WERI-Rb-1 (cell line): ENCODE measurements at places on chromosomes 6 and 20.

DNA sequence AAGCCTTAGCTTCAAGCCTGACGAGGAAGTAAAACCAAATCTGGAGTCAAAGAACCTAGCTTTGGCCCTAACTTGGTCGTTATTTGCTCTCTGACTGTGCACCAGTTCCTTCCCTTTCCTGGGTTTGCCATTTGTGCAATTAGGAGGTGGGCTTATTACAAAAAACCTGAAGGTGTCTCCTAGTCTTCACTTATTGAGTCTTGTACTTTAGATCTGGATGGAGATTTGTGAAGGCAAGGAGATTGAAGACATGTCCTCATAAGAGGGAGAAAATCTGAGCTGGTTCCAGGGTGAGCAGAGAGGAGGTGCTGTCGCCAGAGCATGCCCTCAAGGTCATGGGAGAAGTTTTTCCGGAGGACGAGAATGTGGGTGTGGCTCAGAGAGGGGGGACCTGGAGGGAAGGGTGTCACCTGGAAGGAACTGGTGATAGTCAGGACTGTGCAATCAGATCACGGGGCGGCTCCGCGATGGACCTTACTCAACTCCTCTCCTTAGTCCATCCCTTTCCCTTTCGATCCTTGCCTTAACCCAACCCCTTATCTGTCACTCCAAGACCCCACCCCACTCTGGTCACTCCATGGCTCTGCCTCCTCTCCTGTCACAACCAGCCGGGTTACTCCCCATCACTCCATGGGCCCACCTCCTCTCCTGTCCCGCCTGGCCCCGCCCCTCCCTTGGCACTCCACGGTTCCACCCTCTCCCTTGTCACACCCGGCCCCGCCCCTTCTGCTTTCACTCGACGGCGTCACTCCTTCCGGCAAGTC lies 588 bp upstream of the ACSS2 start:
- DNase-seq: peak; percentile 93

DNA sequence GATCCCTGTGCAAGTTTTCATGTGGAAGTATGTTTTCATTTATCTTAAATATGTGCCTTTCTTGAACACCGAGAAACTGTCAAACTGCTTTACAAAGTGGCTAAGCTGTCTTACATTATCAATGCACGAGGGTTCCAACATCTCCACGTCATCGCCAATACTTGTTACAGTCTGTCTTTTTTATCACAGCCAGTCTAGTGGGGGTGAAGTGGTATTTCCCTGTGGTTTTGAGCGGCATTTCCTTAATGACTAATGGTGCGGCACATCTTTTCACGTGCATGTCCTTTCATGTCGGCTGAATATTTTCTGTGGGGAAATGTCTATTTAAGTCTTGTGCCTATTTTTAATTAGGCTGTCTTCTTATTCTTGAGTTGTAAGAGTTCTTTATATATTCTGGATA lies 280.4 kb downstream of the FOXC1 start:
- DNase-seq: no peak

GRCh38 chr6:136171231-136171630 lies 78.9 kb downstream of the MTFR2 start:
- DNase-seq: no peak

DNA sequence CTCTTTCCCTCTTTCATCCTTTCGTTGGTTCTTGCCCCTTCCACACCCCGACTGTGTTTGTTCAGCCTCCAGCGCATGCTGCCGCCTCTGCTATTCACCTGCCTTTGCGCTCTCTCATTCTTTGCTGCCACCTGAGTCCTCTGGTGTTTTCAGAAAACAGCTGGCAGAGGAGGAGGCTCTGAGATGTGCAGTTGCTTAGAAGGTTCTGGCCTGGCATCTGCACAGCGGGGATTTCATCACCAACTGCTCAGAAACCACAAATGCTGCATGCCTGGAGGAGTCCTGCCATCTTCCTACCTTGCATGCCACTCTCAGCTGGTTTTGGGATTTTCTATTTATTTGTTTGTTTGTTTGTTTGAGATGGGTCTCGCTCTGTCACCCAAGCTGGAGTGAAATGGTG lies 39.2 kb upstream of the CLDN20 start:
- DNase-seq: no peak

DNA sequence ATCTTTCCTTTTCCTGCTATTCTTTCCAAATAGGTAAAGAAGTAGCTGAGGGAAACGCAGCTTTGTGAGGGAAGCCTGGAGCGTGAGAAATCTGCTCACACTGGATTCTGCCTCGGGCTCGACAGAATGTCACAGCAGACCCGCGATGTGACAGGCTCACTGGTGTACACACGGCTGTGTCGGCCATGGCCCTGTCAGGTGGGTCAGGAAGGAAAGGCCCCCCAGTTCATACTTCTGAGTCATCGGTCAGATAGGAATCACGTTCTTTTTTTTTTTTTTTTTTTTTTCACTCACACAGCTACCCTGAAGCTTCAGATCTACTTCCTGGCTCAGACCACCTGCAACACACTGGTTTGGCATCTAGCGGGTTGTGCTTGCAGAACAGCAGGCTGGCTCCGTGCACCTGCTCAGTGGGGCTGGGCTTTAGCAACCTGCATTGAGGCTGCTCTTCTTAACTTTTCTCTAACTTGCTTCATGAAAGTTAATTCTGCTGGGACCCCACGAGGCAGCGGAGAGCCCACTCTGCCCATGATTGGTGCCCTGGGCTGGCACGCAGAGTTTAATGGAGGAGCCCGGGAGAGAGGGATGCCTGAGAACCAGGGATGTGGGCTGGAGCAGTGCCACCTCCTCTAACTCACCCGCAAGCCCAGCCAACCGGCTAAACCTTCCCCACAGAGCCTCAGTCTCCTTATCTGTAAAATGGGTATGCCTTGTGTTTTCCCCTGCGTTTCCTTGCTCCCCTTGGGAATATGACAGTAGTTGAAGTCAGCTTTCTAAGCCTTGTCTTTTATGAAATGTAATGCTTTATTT lies 61.5 kb upstream of the FNDC1 start:
- DNase-seq: no peak

- DNase-seq: no peak
Observed at GRCh38 chr6:58073263-58073662, 755.8 kb downstream of the PRIM2 start.

- no peak for DNase-seq
Observed at GRCh38 chr6:133432021-133432989, 191.1 kb downstream of the EYA4 start.

- no peak for DNase-seq
Observed at GRCh38 chr6:170206317-170206621, 84.6 kb downstream of the DLL1 start.

GRCh38 chr20:64121586-64121985 lies 14.2 kb upstream of the NPBWR2 start:
- DNase-seq: no peak

- DNase-seq: peak; percentile 66
Observed at GRCh38 chr20:44736170-44737021, 9.3 kb upstream of the KCNK15 start.

DNA sequence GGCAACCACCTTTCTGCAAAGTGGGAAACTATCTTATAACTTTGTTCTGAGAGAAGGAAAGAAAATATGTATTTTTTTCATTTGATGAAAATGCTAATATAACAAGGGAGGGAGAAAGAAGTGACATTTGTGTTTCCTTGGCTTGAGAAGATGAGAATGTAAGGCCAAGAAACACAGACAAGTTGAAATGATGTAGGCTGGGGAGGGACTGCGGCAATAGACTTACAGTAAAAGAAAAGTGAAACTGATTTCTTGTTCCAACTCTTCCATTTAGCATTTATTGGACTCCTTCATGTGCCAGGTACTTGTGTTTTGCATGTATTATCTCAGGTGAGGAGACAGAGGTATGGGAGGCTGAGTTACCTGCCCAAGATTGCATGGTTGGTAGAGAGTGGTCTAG lies 130.9 kb downstream of the CARMIL1 start:
- DNase-seq: no peak

DNA sequence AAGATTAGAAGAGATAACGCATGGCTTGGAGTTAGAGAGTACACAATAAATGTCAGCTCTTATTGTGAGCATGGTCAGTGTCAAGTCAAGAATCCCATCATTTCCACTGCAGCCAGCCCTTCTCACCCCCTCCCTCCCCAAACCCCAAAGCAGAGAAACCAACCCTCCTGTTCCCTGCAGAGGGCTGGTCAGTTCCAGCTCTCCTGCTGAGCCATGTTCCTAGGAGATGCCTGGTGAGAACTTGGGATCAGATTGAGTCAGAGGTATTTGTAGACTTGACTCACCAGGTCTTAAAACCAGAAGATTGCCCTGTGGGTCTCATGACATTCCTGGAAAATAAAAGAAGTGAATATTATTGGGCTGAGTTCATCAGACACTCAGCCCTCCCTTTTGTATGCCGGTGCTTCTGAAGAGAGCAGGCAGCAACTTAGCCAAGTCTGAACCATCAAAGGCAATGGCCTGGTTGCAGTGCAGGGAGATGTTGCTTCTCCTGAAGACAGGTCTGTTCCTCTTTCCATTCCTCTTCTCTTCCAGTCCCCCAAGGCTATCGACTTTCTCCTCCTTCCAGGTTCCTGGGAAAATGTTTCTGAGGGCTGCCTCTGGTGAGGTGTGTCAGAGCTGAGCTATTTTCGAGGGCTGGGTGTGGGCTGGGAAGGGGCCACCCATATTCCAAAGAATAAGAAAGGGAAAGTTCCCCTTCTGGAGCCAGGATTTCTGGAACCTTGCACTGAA lies 278.2 kb upstream of the SUPT3H start:
- DNase-seq: no peak

GRCh38 chr6:162817196-162817595 lies 89.4 kb downstream of the PACRG start:
- DNase-seq: no peak

DNA sequence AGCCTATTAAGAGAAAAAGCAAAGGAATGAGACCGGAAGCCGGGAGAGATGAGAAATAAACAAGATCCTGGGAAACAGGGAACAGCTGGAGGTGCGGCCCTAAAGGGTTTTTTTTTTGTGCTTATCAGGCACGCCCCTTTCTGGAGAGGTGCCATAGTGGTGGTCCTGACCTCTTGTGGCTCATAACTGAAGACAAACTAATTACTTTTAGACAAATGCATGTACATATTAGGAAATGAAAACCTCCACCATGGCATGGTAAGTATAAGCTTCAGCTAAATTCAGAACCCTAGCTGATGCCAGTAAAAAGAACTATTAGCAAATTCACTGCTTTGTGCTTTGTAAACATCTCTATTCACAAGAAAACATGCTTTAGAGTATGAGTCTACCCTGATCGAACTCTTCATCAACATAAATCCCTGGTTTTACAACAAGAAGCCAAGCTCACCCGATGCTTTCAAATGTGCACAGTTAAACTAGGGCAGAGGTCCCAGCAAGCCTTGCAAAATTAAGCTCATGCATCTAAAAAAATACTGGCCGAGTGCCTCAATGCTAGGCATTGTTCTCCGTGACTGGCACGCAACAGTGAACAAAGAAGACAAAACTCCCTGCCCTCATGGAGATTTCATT lies 96.4 kb upstream of the MRPS10 start:
- no peak for DNase-seq

GRCh38 chr6:150697515-150697914 lies 97.8 kb downstream of the PLEKHG1 start:
- DNase-seq: no peak

GRCh38 chr20:9200620-9201019 lies 131.7 kb downstream of the PLCB4 start:
- DNase-seq: no peak

- no peak for DNase-seq
Observed at GRCh38 chr6:142857233-142857761, 87.7 kb downstream of the HIVEP2 start.

- DNase-seq: no peak
Observed at GRCh38 chr20:12927489-12927888, 81.3 kb upstream of the SPTLC3 start.

DNA sequence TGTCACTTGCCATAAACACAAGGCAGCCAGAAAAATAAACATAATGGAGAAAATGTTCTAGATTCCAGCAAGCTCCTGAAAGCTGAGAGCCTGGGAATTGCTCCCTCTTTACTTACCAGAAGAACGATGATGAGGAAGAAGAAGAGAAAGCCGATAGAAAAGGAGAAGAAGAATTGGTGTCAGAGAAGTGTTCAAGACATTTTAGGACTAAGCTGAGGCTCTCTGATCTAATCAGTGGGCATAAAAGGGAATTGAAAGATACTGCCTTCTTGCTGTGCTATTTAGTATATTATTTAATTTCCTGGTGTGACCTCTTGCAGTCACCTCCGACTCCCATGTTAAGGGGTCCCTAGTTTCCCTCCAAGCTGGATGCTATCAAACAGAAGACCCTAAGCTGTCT lies 316.6 kb upstream of the JARID2 start:
- DNase-seq: no peak

DNA sequence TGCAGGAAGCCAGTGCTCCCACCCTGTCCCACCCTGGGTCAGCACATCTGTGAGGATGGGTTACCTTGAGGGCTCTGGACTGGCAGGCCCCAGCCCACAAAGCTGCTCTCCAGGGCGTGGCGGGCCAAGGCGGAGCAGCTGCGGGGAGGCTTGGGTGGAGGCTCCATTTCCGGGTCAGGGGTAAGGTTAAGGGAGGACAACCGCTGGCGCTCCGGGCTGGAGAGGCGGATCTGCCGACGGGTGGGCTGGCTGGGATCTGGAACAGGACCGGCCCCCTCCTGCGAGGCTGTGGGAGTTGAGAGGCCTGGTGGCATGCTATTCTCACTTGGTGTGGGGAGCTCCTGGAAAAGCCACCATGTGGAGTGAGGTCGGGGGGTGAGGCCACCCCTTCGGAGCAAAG lies 5.5 kb downstream of the SMPD2 start:
- no peak for DNase-seq

DNA sequence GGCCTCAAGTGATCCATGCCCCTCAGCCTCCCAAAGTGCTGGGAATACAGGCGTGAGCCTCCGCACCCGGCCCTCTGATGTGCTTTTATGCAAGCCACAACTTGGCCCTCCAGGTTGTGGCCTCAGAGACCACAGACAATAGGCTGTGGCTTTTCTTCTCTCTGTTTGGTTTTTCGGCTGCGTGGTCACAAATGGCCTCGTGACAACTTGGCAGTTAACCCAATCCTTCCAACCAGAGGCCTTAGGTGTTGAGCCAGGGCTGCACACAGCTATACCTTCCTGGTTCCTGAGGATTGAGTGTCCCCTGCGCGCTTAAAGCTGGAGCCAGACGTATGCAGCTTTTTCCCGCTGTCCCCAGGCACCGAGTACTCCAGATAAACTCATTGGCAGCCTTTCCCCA lies 6.3 kb upstream of the TGM3 start:
- no peak for DNase-seq

DNA sequence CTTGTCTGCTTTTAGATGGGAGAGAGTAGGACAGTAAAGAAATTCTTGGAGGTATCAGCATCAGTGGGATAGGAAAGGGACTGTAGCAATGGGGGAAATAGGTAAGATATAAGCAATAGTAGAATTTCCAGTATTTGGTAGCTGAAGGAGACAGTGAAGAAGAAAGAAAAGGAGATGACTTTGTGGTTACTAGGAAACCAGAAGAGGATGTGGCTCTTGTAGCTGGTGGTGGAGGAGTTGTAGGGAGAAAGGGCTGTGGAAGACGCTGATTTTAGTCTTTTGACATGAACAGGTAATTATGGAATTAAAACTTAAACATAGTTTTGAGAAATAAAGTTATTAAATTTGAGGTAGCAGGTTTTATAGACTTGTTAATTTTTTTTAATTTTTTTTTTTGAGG lies 26.1 kb downstream of the SH3BGRL2 start:
- no peak for DNase-seq
